AG09309 (cell line): ENCODE measurements at places on chromosomes 2 and 18.

- no peak for DNase-seq
Measured at GRCh38 chr2:46699934-46700256, 215.7 kb downstream of the MCFD2 start.

- no peak for DNase-seq
Measured at GRCh38 chr2:118242216-118242615, 153.9 kb downstream of the INSIG2 start.

GRCh38 chr2:9752441-9753275 lies 90.6 kb upstream of the TAF1B start:
- DNase-seq, result no peak

DNA sequence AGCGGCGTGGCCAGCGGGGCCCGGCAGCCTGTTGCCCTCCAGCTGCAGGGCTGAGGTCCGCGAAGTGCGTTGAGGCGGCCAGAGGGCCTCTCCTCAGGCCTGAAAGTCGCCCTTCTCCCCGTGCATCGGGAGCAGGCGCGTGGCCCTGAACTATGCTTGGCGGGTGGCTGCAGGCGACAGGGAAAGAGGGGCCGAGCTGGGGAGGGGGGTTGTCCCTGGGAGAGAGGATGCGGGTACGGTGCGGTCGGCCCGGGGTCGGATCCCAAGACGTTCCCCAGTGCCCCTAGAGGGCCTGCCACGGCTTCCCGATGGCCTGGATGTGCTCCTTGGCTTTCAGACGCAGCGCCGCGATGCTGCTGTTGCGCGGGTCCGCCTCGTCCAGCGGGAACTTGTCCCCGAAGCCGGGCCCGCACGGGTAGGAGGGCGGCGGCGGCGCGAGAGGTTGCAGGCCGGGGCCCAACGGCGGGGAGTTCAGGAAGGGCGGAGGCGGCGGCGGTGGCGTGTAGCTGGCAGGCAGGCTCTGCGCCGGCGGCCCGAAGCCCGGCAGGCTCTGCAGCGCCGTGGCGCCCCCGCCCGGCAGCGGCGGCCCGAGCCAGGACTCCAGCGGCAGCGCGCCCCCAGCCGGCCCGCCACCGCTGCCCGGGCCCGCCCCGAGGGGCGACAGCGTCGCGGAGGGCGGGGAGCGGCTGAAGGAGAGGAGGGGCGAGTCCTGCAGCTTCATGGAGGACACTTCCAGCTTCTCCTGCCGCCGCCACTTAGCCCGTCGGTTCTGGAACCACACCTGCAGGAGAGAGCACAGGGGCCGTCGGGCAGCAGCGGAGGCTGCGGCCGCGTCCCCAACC lies 4.3 kb downstream of the RAX start:
- DNase-seq, result no peak

- no peak for DNase-seq
Measured at GRCh38 chr18:74197705-74198341, 49.5 kb downstream of the TIMM21 start.
